Activated CD8-positive, alpha-beta memory T cell treated with anti-CD3 and anti-CD28 coated beads for 24 hours (primary cell): ENCODE measurements at places on chromosomes 16 and 17.
A peak's percentile ranks its signal among the peaks of the same experiment; 100 is the strongest.

DNA sequence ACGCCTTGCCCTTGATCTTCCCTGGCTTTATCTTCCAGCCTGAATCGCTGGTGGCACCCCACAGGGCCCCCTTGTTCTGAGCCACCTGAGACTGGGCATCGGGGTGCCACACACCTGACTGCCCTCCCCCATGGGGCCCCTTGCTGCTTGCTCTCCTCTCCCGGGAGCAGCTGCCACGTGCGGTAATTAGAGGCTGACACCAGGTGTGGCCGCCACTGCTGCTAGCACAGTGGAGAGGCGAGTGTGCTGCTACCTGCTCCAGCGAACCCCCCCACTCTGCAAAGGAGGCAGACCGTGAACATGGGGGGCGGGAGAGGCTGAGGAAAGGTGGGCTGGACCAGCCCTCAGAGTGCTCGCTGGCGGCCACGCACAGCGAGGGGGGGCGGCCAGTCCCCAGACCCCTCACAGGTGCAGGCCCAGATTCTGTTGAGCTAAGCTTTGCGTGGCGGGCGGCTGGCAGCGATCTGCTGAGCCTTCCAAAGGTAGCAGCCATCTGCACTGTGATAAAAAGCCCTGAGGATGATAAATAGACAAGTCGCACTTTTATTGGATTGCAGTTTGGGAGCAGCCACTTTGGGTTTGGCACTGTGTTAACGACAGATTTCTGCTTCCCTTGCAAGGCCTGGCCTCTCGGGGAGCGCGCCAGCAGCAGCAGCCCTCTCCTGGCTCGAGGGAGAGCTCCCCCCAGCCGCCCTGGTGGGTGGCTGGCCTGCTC is 167.9 kb upstream of the GSE1 start:
- DNase-seq = no peak

GRCh38 chr17:79730769-79731483 is at the start of gene ENPP7:
ENPP7 (plus strand) TSS chr17:79730943; CDS start chr17:79731140, 197 bp downstream.
- DNase-seq = no peak

GRCh38 chr16:72940886-72941285 is 107.0 kb downstream of the ZFHX3 start:
- no peak for DNase-seq

GRCh38 chr16:85651629-85652430 is 36.9 kb downstream of the GINS2 start:
- DNase-seq = no peak

DNA sequence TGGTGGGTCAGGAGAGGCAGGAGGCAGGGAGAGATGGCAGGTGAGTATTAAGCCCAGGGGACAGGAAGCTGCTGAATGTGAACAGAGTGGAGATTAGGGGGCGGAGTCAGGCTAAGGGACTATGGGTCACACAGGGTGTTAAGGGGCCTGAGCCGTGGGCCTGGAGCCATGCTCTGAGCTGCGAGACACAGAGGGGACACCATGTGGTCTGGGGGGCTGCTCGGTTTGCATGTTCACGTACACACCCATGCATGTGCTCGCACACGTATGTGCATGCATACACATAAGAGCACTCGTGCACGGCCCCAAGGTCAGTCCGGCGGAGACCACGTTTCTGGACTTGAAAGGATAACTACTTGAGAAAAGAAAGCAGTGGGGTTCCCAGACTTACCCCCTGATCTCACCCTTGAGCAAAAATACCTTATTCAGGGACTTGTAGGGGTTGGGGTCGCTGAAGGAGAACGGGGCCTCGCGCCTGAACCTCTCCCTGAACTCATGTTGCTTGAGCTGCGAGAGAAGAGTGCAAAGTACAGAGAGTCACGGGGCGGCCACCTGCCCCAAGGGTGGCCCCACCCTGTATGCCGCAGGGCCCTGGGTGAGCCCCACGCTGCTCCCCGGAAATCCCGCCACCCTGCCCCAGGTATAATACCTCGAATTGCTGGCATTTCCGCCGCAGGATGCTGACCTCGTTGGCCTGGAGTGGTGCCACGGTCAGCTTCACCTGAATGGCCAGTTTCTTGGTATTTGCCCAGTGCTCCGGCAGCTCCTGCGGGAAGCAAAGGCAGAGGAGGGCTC is 50.8 kb downstream of the DNAH17 start:
- no peak for DNase-seq

DNA sequence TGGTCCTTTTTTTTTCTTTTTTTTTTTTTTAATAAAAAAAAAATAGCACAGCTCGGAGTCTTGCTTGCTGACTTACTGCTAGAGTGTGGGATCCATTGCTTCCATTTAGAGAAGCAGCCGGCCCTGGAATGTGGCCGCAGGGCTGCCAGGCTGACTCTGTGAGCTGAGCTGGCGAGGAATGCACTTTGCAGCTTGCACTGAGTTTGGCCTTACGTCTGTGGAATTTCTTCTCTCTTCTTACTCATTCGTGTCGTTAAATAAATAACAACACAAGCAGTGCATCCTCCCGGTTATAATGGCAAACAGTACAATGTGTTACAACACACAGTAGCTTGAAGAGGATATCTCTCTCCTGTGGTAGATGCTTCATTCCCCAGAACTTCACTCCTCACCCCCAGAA is 69.2 kb downstream of the PRKCB start:
- DNase-seq = no peak

GRCh38 chr17:44854192-44854591 is 6.5 kb downstream of the HIGD1B start:
- no peak for DNase-seq

GRCh38 chr16:84499638-84500037 is 4.8 kb downstream of the MEAK7 start:
- DNase-seq = no peak

GRCh38 chr16:81715358-81716196 is 63.5 kb upstream of the PLCG2 start:
- no peak for DNase-seq

- no peak for DNase-seq
These were observed 1.3 kb downstream of the PHOSPHO1 start for GRCh38 chr17:49229076-49229804.

GRCh38 chr17:57677301-57677700 is 67.8 kb downstream of the CCDC182 start:
- DNase-seq = peak; percentile 37

DNA sequence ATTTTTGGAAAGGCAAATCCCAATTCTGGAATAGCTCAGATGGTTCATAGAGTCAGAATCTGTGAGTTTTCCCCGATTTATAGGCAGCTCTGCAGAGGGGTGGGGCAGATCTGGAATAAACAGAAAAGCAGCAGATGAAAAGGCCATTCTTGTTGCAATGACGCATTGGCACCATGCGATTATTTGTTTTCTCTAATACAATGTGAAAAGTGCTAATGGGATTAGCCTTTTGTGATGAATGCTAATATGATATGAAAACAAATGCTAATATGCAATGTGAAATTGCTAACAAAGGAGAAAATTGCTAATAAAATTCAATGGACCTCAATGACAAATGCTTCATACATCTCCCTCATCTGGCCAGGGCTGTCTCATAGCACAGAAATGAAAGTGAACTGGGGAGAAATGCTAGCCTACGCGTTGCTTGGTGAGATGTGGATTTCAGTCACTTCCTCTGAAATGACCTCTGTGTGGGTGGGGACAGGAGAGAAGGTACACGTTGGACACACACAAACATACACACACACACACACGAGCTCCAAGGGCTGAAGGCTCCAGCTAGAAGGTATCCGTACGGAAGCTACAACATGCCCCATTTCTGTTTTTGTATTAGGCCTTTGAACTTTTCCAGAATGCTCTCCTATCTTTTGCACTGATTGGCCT is 394.5 kb downstream of the XYLT1 start:
- no peak for DNase-seq

- no peak for DNase-seq
These were observed 28.7 kb downstream of the TMC5 start for GRCh38 chr16:19446300-19446846.

DNA sequence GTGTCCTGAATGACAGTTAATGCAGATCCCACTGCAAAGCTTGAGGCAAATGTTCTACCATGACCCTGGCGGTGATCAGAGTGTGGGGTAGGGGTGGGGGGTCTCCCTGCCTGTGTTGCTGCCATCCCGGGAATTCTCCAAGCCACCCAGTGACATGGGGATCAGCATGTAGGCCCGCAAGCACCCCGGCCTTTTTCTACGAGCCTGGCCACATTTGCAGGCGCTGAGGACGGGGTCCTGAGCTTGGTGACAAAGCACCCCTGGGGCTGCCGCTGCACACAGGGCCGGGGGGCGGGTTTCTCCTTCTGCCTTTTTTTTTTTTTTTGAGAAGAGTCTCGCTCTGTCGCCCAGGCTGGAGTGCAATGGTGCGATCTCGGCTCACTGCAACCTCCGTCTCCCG is 35.8 kb downstream of the SLC7A5 start:
- no peak for DNase-seq

DNA sequence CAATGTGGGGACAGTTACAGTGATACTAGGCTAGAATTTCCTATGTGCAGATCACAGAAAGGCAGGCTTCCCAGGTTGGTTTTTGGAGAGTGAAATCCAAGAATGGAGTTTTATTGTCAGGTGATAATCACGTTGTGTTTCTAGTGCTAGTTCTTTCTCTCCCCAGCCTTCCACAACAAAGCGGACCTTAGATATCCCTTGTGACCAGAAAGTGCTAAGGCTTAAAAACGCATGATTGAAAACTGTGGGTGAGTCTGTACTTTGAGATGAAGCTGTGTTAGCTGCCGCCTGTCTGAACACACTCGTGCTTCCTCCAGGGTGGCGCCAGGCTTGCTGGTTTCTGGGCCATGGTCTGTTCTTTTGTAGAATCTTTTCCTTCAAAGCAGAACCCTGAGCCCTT is 52.1 kb downstream of the BANP start:
- no peak for DNase-seq

GRCh38 chr16:66517586-66518263 is 32.2 kb downstream of the TK2 start:
- DNase-seq = no peak

DNA sequence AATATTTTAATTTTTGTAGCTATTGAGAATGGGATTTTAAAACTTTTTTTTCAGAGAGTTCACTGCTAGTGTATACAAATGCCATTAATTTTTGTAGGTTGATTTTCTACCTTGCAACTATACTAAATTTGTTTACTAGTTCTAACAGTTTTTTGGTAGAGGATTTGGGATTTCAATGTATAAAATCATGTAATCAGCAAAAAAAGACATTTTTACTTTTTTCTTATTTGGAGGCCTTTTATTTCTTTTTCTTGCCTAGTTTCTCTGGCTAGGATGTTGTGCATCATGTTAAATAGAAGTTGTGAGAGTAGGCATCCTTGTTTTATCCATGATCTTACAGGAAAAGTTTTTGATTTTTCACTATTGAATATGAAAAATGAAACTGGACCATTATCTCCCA is 602.9 kb upstream of the KIF2B start:
- no peak for DNase-seq

DNA sequence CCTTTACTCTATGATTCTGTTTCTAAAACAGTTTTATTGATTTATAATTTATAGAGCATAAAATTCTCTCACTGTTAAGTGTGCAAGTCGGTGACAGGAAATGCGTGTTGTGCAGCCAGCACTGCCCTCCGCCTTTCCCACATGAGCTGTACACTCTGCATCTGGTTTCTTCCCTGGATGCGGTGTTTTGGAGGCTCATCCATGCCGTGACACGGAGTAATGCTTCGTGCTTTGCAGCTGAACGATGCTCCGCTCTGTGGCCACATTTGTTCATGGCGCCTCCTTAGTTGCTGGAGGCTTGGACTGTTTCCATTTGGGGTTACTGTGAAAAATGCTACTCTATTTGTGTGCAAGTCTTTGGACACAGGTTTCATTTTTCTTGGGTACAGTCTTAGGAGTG is 7.2 kb upstream of the IGFALS start:
- DNase-seq = no peak

DNA sequence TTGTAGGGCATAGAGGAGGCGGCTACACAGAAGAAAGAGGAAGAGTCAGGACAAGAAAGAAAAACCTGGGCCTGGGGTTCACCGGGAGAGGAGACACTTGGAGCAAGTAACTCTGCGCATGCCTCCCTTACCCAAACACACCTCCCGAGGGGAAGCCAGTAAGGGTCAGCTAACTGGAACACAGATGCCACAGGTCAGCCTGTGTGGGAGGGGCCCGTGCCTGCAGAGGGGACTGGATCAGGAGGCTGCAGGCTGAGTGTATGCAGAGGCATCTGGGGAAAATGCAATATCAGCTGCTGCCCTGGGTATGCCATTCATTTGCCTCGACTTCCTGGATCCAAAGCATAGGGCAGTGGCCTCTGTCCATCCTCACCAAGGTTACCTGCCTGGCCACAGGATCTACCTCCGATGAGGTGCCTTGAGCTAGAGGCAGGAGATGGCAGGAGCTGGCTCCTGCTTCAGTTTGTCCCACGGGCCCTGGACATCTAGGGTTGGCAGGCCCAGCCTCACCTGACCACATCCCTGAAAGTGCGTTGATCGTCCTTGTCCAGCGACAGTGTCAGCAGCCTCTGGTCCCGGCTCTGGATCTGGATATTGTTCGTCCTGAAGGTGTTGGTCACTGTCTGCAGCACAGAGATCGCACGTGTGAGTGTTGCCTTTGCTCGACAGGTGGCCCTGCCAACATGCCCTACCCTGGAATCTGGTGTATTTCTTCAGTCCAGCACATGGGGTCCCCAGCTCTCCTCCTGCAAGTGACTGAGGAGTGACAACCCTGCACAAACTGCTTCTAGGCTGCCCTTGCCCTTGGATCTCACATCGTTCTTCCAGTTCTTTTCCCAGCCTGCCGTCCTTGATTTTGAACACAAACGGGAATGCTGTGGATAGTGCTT is 4.6 kb upstream of the MFSD6L start:
- peak; percentile 42 for DNase-seq

- no peak for DNase-seq
These were observed 765.6 kb downstream of the CDH11 start for GRCh38 chr16:64356267-64356666.

DNA sequence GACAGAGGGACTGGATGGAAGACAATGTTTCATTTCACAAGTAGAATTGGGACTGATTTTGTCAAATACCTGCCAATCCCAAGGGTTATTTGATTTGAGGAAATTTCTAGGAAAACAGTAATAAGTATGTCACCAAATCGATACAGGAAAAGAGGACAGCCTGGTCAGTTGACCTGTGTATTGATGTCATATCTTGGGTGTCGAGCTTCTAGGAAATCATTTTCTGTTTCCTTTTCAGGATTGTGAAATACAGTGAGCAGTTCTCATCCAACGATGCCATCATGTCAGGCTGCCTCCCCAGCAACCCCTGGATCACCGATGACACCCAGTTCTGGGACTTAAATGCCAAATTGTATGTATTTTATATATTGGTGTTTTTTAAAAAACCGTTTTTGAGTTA is 56.1 kb downstream of the RGS9 start:
- no peak for DNase-seq

GRCh38 chr17:58669853-58670252 is 22.0 kb downstream of the TEX14 start:
- DNase-seq = no peak

GRCh38 chr17:60798576-60798975 is 120.9 kb downstream of the BCAS3 start:
- DNase-seq = no peak

- no peak for DNase-seq
These were observed 2.3 kb downstream of the RSAD1 start for GRCh38 chr17:50480854-50481490.

GRCh38 chr16:67837811-67838210 is 4.3 kb upstream of the THAP11 start:
- no peak for DNase-seq
